ENCODE measurements at places on chromosomes 5 and 9. TPM values are rescaled to one million over a fixed set of nuclear protein-coding genes. Genes with fewer than 3 reads are reported as not detected.

ESM1 gene
- total RNA-seq: not detected

FLT4 gene
- 1.4 TPM for total RNA-seq

IZUMO3 gene
- not detected for total RNA-seq

GFPT2 gene
- total RNA-seq: not detected

ARHGEF39 gene
- total RNA-seq: 13.8 TPM

LCP2 gene
- 316 TPM for total RNA-seq

STPG3 gene
- not detected for total RNA-seq

GDF9 gene
- total RNA-seq: 0.75 TPM

SAPCD2 gene
- total RNA-seq: 24.5 TPM

ABLIM3 gene
- not detected for total RNA-seq

EGFLAM gene
- total RNA-seq: not detected

CATSPER3 gene
- total RNA-seq: 1.1 TPM

PCDHGA5 gene
- total RNA-seq: not detected

ITGA1 gene
- 1.6 TPM for total RNA-seq

LTC4S gene
- 2.4 TPM for total RNA-seq

SPINK7 gene
- total RNA-seq: not detected

HMMR gene
- 52.8 TPM for total RNA-seq

GLRA1 gene
- not detected for total RNA-seq

ARSI gene
- total RNA-seq: not detected

TEK gene
- not detected for total RNA-seq

MYMK gene
- not detected for total RNA-seq

RMRP gene
- total RNA-seq: 11,936 TPM
